ENCODE measurements at places on chromosomes 4 and X.

GRCh38 chrX:119981286-119982070 is 37.9 kb upstream of the NKAP start:
- no peak for DNase-seq

GRCh38 chrX:132837967-132838366 is 120.5 kb downstream of the HS6ST2 start:
- DNase-seq, result no peak

DNA sequence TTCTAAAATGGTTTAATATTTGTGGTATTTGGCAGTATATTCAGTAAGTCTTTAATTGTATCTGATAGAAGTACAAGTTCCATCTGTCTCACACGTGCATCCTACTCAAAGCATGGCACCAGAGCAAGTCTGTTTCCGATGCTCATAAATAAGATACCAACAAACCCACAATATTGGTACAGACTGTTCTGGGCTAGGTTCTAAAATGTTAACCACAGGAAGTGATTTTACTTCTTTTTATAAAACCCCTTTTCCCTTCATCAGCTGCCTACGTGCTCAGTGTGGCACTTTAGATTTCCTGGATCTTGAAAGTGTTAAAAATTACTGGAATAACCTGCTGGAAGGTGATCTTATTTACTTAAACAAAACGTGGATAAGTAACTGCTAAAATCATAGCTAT is 165.1 kb downstream of the CFAP299 start:
- DNase-seq, result no peak

DNA sequence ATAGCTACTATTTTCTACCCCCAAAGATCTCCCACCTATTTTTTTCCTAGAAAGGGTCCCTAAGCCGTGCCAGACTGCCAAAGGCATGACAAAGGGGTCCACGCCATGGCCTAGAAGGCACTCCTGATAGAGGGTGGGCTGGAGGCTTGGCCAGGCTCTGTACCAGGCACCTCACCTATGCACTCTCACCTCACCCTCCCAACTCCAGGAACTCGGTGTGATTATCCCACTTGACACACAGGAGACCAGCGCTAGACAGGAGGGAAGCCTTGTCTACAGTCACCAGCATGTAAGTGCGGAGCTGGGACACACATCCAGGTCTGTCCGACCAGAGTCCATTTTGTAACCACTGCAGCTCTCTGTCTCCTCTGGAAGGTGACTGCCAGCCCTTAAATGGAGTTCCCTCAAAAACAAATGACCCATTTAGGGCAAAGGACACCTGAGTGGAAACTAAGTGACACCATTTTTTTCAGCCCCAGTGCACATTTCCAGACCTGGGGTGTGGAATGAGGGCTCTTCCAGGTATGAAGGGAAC is 106.4 kb downstream of the RTL5 start:
- DNase-seq, result no peak

GRCh38 chr4:181661923-181662322 is 581.3 kb upstream of the TENM3 start:
- DNase-seq, result no peak

DNA sequence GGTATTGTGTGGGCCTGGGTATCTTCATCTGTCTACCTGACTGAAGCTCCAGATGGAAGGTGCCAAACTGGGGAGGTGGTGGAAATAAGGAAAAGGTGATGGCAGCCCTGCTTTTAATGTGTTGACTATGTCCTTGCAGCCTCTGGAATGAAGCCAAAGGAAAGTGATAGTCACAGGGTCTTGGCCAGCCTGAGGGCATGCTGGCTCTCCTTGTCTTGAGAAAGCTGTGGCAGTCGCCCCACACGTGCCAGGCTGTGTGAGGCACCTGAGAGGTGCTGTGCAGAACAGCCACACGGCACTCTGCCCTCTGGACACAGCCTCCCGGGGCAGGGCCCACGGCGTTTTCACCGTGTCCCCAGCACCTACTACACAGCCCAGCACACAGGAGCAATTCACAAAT is 77.6 kb downstream of the NAT8L start:
- no peak for DNase-seq

DNA sequence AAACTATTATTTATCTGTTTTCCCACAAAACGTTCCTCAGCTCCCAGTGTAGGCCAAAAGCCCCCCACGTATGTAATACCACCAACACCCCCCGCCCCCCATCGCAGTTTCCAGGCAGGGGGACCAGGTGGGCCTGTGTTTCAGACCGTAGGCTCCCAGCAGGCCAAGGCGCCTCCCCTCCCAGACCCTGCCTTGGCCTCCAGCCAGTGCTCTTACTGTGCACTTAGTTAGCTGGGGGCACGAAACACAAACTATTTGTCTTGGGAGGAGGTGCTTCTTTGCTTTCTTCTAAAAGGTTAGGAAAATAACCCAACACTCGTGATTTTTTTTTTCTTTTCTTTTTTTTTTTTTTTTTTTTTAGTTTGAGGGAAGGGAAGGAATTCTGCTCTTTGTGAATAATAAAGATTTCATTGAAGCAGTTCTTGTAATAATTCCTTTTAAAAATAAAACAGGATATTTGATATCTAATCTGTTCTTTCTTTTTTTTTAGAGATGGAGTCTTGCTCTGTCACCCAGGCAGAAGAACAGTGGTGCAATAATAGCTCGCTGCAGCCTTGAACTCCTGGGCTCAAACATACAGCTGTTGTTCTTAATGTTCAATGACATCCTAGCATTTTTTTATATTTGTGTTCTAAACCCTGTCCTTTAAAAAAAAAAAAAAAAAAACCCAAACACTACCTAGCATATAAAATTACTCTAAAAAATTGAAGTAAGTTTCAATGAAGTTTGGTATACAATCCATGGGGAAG is 83.0 kb upstream of the CLDN34 start:
- no peak for DNase-seq

DNA sequence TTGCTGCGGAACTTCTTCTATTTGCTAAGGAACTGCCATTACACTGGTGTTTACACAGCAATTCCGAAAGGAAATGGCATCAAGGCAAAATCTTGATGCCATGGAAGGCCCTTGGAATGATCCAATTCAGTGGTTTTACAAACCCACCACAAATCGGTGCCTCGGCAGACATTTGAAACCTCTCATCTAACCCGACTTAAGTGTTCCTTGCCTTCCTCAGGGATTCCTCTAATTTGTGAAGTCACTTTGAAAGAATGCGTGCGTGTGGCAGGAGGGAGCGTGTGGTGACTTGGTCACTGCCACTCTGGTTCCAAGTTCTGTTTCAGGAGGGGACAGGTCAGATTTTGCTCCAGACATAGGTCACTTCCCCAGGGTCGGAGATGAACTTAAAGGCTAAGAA is 4.8 kb downstream of the NOP14 start:
- no peak for DNase-seq

GRCh38 chrX:32183066-32183465 is 1028.3 kb downstream of the DMD start:
- no peak for DNase-seq

DNA sequence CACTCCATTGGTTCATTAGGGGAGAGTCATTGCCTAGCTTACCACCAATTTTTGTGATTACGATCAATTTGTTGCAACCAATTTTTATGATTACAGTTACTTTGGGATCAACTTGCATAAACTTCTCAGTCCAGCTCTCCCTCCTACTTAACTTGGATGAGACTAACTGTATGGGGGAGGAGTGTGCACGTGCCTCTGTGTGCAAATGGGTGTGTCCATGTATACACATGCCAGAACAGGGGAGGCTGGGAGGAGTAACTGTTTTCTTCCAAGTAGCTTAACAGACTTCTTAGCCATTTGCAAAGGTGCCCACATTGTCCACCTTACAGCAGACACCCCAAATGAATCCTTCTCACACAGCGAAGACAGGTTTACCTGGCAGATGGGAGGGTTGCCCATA is 117.7 kb upstream of the VCX3B start:
- DNase-seq, result no peak

GRCh38 chr4:23485801-23486200 is 404.0 kb downstream of the PPARGC1A start:
- DNase-seq, result no peak

DNA sequence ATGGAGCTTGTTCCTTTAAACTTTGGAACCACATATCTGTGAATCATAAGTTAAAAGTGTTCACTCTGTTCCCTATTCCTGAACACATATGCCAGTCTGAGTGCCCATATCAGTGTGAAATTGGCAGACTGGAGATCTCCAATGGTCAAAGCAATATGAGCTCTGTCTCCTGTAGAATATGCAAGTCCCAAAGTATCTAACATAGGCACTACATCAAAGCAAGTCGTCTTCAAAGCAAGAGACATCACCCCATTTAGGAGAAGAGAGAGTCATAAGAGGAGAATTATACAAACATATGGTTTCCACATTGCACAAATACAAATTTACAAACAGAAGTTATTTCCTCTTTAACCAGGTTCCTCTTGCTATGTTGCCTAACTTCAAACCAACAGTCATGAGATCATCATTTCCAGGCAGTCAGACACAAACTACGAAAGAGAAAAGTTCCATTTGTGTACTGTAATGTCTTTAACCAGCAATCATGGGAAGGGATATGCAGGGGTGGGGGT is 9.9 kb upstream of the GK start:
- no peak for DNase-seq

DNA sequence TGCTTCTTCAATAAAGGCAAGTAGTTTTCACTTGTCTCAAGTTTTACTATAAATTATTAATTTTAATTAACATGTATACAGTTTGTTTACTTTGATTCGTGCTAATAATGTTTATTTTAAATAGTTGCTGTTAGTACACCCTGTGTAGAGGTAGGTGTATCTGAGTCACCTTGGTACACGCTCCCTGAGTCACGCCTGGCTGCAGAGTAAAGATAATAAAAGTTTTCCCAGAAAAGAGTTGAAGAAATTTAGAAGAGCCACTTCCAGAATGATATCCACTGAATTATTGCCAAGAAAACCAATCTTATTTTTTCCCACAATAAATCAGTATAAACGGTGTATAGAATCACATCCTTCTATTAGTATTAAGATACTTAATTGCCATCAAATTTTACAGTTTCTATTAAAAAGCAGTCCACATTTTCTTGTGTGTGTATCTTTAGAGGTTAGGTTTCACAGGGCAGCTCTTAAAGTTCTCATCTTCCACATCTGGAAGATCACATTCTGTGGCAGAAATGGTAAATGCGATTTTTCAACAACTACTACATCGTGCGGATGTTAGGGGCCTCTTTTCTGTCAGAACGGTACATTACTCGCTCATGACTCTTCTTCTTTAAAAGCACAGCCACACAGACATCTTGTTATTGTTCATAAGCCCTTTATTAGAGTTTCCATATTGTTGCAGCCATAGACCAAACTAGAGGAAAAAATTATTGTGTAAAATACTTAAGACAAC is 55.4 kb downstream of the HADH start:
- DNase-seq, result no peak

DNA sequence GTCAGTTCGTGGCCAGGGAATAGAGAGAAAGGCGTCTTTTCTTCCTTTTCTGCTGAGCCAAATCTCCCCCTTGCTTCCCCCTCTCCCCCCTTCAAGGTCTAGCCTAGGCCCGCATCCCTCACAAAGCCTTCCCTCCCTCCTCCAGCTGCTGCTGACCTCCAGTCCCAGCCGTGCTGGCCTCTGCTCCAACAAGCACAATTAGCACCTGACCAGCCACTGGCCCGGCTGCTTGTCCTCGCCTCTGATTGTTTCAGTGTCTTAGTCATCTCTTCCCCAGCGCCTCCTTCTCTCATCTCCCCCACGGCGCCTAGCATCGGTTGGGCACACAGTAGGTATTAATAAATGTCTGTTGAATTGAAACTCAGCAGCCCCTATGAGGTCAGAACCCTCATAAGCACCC is 4.2 kb downstream of the ELF4 start:
- no peak for DNase-seq

DNA sequence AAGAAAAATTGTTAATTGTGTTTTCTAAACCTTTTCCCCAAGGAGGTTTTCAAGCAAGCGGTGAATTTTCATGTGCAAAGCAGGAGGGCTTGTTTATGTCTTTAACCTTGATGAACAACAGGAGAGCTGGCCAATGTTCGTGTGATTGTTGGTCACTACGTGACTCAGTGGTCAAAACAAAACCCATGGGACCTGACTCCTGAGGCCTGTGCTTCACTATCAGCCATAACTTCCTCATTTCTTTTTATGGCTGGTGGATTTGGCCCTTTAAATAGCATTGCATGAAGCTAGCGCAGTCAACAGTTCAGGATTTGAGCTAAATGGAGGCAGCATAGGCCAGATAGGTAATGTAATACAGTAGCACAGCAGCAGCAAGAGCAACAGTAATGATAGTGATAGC is 80.5 kb downstream of the MID1IP1 start:
- DNase-seq, result no peak

GRCh38 chr4:101218346-101218745 is 129.0 kb downstream of the PPP3CA start:
- no peak for DNase-seq

DNA sequence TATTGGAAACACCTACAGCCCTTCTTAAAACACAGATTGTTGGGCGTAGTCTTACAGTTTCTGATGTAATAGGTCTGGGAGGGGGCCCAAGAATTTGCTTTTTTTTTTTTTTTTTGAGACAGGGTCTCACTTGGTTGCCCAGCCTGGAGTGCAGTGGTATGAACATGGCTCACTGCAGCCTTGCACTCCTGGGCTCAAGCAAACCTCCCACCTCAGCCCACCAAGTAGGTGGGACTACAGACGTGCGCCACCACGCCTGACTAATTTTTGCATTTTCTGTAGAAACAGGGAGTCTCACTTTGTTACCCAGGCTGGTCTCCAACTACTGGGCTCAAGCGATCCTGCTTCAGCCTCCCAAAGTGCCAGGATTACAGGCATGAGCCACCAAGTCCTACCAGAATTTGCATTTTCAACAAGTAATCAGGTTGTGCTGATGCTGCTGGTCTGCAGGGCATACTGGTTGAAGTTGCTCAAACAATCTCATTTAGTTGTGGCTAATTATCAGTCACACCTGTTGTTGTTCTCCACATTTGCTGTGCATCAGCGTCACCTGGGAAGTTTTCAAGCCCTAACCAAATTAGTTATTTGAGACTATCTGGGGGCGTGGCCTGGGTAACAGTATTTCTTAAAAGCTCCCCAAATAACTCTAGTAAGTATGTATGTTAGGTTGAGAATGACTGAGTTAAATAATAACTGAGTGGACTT is 14.0 kb downstream of the TMEM154 start:
- DNase-seq, result no peak

DNA sequence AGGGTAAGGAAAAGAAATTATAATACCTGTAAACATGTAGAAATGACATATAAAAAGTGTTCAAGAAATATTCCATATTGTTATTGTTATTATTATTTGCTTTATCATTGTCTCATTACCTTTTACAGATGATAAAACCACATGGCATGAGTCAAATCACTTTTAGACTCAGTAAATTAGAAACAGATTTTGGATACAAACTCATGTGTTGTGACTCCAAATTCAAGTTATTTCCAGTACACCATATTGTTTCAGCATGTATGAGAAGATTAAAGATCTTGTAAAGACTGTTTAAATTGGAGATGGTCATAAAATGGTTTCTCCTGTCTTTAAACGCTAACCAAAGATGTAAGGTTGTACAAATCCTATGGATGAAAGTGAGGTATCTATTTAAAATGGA is 18.1 kb downstream of the PPP1R2C start:
- DNase-seq, result no peak

Data from effector memory CD4-positive, alpha-beta T cell (primary cell).